ENCODE measurements at places on chromosomes 6 and 20.

GRCh38 chr20:36098364-36098763, 56.2 kb upstream of the EPB41L1 start:
- DNase-seq: peak; percentile 85

- DNase-seq: no peak
Observed at GRCh38 chr6:776528-776931, 83.6 kb upstream of the EXOC2 start.

DNA sequence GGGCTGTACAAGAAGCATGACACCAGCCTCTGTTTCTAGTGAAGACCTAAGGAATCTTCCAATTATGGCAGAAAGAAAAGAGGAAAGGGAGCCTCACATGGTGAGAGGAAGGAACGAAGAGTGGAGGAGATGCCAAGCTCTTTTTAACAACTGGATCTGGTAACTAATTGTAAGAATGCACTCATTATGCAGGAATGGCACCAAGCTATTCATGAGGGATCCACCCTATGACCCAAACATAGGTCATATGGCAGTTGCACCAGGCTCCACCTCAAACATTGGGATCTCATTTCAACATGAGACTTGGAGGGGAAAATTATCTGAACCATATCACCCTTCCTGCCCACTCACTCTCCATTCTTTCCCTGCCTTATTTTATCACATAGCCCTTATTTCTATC, 496.0 kb upstream of the SPTLC3 start:
- no peak for DNase-seq

DNA sequence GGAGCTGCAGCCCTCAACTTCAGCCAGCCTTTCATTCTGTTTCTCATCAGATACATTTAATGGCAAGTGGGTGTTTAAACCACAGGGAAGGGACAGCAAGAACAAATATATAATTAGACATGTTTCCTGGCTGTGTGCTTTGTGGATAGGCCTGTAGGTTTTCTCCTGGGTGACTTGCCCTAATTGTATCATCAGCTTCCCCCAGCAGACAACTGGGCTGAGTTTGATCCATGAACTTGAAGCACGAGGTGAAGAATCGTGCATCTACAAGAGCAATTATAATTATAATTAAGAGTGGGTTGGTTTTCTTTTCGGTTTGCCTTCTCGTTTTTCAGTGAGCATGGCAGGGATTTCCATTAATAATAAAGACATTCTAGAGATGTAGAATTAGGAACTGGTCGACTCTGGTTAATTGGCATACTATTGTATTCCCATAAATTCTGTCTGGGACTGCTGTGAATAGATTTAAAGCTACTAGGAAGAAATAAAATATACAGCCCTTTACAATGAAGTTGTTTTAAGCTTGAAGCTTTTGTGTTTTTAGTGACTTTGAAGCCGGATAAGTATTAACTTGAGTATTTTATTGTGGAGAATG, 1052.2 kb downstream of the KIF16B start:
- DNase-seq: no peak

- DNase-seq: peak; percentile 56
Observed at GRCh38 chr20:48684501-48685041, 143.2 kb downstream of the PREX1 start.

GRCh38 chr6:134449781-134450180, 131.9 kb upstream of the SGK1 start:
- no peak for DNase-seq

- DNase-seq: peak; percentile 82
Observed at GRCh38 chr6:149032599-149033405, 284.7 kb upstream of the TAB2 start.

DNA sequence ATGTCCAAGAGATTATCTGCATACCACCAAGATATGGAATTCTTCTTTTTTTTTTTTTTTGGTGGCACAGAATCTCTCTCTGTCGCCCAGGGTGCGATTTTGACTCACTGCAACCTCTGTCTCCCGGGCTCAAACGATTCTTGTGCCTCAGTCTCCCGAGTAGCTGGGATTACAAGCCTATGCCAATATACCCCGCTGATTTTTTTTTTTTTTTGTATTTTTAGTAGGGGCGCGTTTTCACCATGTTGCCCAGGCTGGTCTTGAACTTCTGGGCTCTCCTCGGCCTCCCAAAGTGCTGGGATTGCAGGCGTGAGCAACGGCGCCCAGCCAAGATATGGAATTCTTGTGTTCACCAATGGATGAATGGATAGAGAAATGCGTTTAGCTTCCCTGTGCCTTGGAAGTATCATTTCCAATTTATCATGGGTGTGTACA, 31.0 kb downstream of the POM121L2 start:
- no peak for DNase-seq

DNA sequence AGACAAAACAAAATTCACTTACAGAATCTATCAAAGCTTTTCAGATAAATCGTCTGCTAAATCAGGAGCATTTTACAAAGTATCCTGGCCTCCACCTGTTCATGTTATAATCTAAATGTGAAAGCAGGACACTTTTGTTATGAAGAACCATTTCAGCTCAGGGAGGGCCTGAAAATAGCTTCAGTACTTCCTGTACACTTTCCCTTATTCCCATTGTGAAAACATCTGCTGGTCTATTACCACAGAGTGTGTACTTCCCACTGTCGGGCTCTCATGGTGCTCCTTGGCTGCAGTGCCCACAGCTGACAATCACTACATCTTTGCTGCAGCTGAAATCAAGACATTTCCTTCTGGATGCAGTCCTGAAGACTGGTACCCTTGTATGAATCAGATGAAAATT, 128.1 kb downstream of the OPRM1 start:
- peak; percentile 58 for DNase-seq
